ENCODE measurements at places on chromosomes 6 and 20.

DNA sequence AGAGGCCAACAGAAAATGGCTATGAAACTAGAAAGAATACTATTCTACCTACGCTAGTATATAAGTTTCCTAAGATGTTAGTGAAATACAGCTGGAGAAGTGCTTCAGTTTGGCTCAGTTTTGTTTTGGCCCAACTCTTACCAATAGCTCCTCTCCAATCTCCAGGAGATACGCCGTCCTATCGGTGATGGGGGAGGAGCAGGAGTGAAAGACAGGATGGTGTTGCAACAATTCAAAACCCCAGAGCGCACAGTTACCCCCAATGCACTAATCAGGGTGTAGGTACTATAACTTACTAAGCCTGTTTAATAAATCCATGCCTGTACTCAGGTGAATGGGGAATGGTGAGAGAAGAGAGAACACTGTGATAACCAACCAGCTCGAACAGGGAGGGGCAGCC is 24.2 kb upstream of the RAB23 start:
- no peak for DNase-seq

DNA sequence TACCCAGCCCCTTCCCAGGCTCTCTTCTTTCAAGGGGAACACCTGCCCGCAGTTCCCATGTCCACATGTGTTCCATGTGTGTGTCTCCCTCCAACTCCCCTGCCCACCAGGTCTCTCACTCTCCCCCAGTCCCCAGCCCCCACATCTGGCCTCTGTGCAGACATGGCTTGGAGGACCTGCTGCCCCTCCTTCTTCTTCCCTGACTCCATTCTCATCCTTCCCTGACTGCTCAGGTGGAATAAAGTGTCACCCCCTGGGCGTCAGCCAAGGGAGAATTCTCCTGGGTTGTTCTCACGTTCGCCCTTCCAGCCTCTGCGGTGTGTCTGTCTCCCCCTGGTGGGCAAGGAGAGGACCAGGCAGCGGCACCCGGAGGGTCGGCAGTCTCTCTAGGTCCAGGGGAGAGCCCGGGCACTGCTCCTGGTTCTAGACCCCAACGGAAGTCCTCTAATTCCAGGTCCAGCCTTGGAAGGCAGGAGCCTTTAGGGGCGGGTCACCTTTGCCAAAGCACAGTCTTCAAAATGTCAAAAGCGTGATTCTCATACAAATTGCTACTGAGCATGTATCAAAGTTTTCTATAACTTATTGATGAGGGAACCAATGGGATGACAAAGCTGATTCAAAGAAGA is 50.5 kb downstream of the EBF4 start:
- DNase-seq, result peak; percentile 77

- DNase-seq, result no peak
Observed at GRCh38 chr6:137775720-137776119, 91.3 kb upstream of the TNFAIP3 start.

DNA sequence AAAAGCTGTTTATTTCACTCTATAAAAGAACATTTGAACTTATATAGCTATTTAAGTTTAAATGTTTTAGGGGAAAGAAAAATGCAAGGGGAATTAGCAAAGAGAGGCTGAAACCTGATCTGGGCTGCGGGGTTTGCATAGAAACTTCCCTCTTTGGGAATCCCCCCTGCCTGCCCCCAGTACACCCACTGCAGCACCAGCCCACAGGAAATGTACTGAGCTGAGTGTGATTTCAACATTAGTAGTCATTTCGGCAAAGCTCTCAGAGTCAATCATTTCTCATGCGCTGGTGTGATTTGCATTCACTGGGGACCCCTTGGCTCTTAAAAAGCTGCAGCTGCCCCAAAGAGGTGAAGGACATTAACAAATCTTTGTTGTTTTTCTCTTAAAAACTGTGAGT is 859.4 kb downstream of the MAFB start:
- peak; percentile 25 for DNase-seq

DNA sequence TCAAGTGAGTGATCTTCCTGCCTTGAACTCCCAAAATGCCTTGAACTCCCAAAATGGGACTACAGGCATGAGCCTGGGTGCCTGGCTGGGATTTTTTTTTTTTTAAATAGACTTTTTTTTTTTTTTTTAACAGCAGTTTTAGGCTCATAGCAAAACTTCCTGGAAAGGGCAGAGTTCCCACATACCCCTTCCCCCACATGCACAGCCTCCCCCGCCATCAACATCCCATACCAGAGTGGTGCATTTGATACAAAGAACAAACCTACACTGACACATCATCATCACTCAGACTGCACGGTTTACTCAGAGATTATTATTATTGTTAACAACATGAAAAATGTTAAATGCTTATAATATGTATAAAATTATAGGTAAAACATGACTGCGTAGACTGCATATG is 26.0 kb downstream of the UQCC1 start:
- DNase-seq, result no peak

DNA sequence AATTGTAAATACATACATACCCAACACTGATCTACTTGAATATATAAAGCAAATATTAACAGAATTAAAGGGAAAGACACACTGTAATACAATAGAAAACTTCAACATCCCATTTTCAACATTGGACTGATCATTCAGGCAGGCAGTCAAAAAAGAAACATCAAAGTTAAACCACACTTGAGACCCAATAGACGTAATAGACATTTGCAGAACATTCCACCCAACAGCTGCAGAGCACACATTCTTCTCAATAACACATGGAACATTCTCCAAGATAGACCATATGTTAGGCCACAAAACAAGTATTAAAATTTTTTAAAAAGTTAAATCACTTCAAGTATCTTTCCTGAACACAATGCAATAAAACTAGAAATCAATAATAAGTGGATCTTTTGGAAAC is 698.2 kb downstream of the COL12A1 start:
- no peak for DNase-seq

- DNase-seq, result no peak
Observed at GRCh38 chr6:154457046-154457713, 53.3 kb downstream of the CNKSR3 start.

- no peak for DNase-seq
Observed at GRCh38 chr6:146224449-146224848, 195.6 kb downstream of the GRM1 start.

- DNase-seq, result no peak
Observed at GRCh38 chr6:57324538-57324937, 7.1 kb downstream of the PRIM2 start.

GRCh38 chr6:151350442-151351145 is 40.8 kb downstream of the ZBTB2 start:
- no peak for DNase-seq

GRCh38 chr6:163808871-163809270 is 394.4 kb downstream of the QKI start:
- no peak for DNase-seq

DNA sequence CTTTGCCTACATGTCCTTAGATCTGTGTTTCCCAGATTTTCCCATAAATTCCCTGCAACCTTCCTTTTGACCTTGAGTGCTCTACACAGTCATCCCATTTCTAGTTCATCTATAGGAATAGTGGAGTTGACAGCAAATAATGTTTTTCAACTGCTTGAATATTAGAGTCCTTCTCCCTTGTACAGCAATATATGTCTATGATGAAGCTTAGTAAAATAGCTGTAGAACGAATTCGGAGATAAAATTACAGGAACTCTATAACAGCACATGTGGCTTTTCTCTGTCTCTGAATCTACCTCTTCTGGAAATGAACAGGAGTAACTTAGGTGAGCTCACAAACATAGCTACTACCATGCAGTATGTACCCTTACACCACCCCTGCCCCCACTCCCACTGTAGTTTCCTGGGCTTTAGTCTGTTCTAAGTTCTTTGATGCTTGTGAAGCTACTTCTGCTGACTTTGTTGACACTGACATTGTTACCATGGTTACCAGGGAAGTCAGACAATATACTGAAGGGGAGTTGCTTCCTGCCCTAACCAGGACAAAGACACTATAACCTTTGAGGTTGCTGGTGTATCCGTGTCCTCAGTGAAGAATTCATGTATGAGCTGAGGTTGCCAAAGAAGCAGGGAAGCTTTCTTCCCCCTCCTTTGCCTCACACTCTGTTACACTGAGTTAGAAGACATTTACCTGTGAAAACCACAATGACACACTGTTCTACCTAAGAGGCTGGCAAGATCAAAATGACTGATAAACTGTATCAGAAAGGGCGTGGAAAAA is 35.8 kb upstream of the SHLD1 start:
- DNase-seq, result no peak

DNA sequence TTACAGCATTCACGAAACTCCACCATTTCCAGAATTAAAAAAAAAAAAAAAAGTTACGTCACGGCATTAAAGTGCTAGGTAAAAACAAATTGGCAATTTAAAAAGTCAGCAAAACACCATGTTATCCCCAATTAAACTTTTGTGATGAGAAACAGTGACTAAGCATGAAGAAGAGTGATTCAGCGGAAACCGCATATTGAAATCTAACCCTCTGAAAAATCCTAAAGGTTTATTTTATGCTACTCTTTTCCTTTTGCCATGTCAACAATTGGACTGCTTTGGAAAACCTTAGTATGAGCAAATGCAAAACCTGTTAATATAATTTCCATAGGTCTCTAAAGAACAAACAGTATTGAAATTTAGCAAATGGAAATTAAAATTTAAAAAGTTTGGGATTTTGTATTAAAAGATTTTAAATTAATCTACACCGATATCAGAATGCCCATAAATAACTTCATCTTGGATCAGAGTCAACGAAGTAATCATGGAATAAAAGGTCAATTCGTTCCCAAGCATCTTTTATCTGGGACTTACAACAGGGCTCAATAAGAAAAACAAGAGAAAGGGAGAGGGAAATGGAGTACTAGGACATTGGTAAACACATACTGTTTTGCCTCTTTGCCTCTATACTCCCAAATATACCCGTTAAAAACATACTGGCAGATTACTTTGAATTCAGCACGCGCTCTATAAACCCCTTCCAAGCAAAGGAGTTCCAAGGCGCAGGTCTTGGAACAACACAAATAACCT is 1.1 kb downstream of the FBXO30 start:
- no peak for DNase-seq

DNA sequence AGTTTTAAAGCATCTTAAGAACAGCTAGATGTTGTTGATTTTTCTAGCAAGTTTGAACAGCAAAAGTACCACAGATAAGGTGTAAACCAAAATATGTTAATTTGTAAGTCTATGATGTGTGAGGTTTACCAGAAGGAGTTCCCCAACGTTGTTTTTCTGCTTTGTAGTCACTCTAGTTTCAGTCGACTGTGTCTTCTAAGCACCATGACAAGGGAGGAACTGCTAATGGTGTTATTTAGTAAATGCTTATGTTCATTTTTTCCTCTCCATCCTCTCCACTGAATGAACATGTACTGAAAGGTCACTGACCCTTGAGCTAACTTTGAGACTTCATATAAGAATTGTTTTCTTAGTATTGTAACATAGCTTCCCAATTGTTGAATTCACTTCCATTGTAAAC is 3.0 kb downstream of the ENPP3 start:
- no peak for DNase-seq

DNA sequence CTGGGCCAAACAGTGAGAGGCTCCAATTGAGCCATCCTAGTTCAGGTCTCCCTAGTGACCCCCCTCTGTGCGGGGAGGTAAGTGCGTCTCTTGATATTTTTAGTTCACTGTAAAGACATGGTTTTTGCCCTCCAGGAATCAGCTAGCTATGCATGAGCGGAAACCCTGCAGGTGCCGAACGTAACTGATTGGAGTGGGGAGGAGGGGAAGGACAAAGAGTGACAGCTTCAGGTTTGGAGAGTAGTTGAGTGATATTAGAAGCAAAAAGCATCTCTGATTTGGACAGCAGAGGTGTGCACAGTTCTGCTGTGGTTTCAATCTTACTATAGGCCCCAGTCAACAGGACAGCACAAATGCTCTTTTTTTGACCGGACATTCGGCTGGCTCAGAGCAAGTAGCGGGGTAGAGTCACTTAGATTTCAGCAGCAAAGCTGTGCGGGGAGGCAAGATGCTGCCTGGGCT is 31.8 kb downstream of the TBC1D7 start:
- DNase-seq, result no peak

Data from GM19239 (cell line).